Neural crest cell (in vitro differentiated cells): ENCODE measurements at places on chromosomes 16 and 17. TPM values are rescaled to one million over a fixed set of nuclear protein-coding genes. Genes with fewer than 3 reads are reported as not detected.

DNA sequence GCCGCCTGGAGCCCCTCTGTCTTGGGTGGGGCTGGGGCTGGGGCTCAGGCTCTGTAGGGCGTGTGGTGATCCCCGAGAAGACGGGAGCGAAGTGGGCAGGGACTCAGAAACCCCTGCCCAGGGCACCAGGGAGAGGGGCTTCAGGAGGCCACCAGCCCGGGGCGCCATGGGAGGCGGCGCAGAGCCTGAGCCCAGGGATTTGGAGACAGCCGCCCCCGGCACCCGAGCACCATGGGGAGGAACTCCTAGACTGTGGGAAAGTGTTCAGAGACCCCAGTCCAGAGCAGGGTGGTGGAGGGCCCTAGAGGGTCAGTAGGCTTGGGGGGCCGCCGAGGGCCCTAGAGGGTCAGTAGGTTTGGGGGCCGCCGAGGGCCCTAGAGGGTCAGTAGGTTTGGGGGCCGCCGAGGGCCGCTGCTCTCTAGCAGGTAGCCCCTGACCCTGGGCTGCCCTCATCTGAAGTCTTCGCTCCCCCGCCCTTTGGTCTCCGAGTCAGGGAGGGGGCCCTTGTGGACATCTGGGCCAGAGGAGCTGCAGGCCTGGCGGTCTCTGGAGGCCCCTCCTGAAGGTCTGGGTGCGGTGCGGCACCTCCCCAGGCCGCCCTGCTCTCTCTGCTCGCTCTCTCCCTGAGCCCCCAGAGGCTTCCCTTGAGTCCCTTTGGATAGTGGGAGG lies 734 bp downstream of the ARHGDIG start:
- peak overlapping the region; percentile 69 for H3K4me3 ChIP-seq
- no peak for DNase-seq
- H3K36me3 ChIP-seq = no peaks in the 10 kb centered on the region

DNA sequence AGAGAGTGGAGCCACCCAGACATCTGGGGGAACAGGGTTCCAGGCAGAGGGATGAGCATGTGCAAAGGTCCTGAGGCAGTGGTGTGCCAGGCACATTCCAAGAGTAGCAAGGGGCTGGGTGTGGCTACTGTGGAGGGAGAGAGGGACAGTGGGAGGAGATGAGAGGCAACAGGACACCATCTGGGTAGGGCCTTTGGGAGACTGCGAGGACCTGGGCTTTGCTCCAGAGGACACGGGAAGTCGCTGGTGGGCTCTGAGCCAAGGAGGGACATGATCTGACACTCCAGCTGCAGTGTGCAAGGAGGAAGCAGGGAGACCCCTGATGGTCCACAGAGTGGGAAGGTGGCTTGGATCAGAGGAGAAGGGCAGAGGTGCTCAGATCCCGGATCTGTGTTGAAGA lies 56.7 kb upstream of the MED9 start:
- H3K4me1 ChIP-seq = peaks cover 7% of the 10 kb centered on the region
- H3K36me3 ChIP-seq = no peaks in the 10 kb centered on the region
- H3K27me3 ChIP-seq = no peaks in the 10 kb centered on the region

DNA sequence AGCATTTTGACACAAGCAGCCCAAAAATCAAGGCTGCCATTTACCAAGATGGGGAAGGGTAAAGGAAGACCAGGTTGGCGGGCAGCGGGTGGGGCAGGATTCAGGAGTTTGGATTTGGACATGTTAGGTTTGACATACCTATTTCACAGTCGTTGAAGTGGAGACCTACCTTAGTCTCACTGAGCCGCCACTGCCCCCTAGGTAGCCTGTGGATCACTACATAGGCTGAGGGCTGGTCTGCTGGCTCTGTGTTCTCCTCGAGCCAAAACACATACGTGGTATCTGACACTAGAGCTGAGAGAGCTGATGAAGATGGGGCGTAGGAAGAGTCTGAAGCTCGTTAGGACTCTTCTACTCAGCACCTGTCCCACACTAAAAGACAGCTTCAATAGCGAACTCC lies 115.1 kb downstream of the HIC1 start:
- H3K27me3 ChIP-seq = no peaks in the 10 kb centered on the region
- peaks cover 33% of the 10 kb centered on the region for H3K4me1 ChIP-seq
- DNase-seq = no peak
- H3K4me3 ChIP-seq = no peak overlapping the region
- H3K27ac ChIP-seq = no peak overlapping the region

- H3K27ac ChIP-seq = no peak overlapping the region
- H3K4me3 ChIP-seq = peak overlapping the region; percentile 81
- no peaks in the 10 kb centered on the region for H3K36me3 ChIP-seq
- peaks cover 45% of the 10 kb centered on the region for H3K4me1 ChIP-seq
- DNase-seq = no peak
These were observed 6.3 kb downstream of the CCDC102A start for GRCh38 chr16:57530104-57530521.

- peaks cover 83% of the 10 kb centered on the region for H3K27me3 ChIP-seq
- DNase-seq = no peak
- no peak overlapping the region for H3K4me3 ChIP-seq
- no peak overlapping the region for H3K27ac ChIP-seq
These were observed 61.9 kb upstream of the CCL1 start for GRCh38 chr17:34424814-34425491.

ABCC11 gene
- total RNA-seq = 0.09 and 0.20 TPM in 2 replicates
